ENCODE measurements at places on chromosomes 13 and 19. TPM values are rescaled to one million over a fixed set of nuclear protein-coding genes. Genes with fewer than 3 reads are reported as not detected.

GRCh38 chr19:29010276-29010675 lies 202.7 kb downstream of the UQCRFS1 start:
- H3K4me1 ChIP-seq: no peaks in the 10 kb centered on the region
- no peak overlapping the region for H3K4me3 ChIP-seq
- H3K27me3 ChIP-seq: no peaks in the 10 kb centered on the region
- H3K27ac ChIP-seq: no peak overlapping the region
- no peaks in the 10 kb centered on the region for H3K36me3 ChIP-seq

- H3K36me3 ChIP-seq: no peaks in the 10 kb centered on the region
- H3K4me3 ChIP-seq: no peak overlapping the region
- H3K27ac ChIP-seq: peak overlapping the region; percentile 50
- no peak for DNase-seq
- peaks cover 10% of the 10 kb centered on the region for H3K4me1 ChIP-seq
Observed at GRCh38 chr19:45409557-45409920, 3.1 kb downstream of the POLR1G start.

- DNase-seq: peak; percentile 29
- no peaks in the 10 kb centered on the region for H3K4me1 ChIP-seq
- H3K27me3 ChIP-seq: no peaks in the 10 kb centered on the region
- H3K27ac ChIP-seq: no peak overlapping the region
- no peak overlapping the region for H3K4me3 ChIP-seq
- no peaks in the 10 kb centered on the region for H3K36me3 ChIP-seq
Observed at GRCh38 chr13:74246487-74246886, 112.3 kb upstream of the KLF12 start.

SIGLEC8 gene
- total RNA-seq: 0.31 TPM

SUCLA2 gene
- 41.5 TPM for total RNA-seq

DNA sequence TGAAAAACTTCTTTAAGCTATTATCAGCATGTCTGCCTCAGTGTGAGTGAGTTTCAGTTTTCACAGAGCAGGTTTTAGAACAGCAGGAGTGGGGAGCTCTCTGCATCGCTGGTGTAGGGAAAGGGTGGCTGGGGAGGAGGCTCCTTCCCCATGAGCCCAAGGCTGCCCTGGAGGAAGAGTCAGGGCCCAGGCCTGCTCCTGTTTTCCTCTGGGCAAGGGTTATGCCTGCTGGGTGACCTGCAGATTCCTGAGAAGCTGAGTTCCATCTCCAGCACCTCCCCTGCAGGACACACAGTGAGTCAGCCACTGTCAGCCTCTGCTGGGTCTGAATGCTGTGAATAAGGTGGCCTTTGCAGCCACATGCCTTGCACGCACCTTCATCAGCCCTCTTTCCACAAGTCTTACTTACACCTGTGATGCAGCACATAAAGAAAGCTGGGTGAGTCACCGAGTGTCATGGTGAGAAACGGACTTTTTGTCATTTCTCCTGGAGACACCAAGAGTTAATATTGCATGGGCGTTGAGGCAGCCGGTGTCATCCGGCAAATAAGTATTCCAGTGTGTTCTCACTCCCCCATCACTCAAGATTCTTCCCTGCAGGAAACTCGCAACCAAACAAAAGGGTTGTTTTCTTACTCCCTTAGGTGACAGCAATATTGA lies 186.4 kb upstream of the KL start:
- H3K4me1 ChIP-seq: no peaks in the 10 kb centered on the region
- H3K36me3 ChIP-seq: no peaks in the 10 kb centered on the region
- no peak overlapping the region for H3K27ac ChIP-seq
- no peaks in the 10 kb centered on the region for H3K27me3 ChIP-seq
- no peak for DNase-seq

DNA sequence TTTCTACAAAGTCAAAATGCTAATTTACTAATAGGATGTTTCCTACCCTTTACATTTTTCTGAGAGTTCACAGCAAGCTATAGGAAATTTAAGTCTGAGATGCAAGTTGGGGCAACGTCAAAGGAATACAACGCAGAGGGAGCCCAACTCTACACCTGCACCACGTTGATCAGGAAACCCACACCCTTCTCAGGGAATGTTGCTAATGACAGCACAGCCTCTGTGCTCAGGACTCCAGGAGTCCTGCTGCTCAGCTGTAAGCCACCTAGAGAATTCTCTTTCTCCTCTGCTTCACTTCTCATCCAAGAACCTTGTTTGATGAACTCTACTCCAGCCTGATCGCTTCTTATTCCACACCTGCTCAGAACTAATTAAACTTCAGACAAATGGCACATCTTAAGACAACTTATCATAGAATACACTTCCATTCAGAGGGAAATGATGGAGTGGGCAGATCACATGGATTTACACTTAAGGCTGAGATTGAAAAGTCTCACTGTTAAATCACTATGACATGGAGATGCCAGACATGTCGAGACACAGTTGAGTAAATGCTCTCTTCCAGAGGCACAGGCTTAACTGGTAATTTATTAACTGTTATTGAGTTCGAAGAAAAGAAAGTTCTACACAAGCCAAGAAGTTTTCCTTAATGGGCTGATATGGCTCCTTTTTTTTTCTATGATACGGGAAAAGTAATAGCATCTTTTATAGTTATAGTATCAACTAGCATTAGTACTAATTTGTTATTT lies 811.6 kb upstream of the ARGLU1 start:
- H3K36me3 ChIP-seq: no peaks in the 10 kb centered on the region
- H3K4me3 ChIP-seq: no peak overlapping the region
- no peaks in the 10 kb centered on the region for H3K27me3 ChIP-seq
- no peaks in the 10 kb centered on the region for H3K4me1 ChIP-seq
- no peak for DNase-seq
- H3K27ac ChIP-seq: no peak overlapping the region

MBD3L1 gene
- 5.1 TPM for total RNA-seq

AMER2 gene
- total RNA-seq: 1.5 TPM

GRCh38 chr19:18261474-18261873 lies 12.8 kb downstream of the IQCN start:
- DNase-seq: no peak
- H3K4me3 ChIP-seq: no peak overlapping the region
- no peak overlapping the region for H3K27ac ChIP-seq

DNA sequence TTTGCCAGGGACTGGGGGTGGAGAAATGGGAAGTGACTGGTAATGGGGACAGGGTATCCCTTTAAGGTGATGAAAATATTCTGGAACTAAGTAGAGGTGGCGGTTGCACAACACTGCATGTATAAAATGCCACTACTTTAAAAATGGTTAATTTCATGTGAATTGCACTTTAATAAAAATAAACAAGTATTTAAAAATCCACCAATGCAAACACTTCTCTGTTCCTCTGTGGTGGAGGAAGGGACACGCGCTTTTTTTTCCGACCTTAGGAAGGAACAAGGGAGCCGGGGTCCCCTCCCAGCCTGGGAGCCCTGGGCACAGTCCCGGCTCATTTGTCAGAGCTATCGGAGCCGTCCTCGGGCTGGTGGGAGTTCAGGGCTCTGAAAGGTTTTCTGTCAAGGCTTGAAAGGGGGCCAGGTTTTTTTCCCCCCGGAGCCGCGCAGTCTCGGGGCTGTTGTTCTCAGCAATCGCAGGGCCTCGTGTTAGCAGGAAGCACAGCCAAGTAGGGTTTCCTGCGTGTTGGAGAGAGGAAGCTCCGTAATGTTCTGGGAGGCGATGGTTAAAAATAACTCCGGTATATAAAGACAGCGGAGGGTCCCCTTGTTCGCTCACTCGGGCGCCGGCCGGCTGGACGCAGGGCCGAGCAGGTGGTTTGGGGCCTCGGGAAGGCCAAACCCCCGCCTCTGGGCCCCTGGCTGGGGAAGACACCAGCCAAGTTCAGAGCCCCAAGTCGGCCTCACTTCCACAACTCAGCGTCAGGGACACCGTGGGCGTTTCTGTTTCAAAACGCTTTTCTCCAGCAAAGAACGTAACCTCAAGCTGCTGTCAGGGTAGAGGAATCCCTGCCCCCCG lies 41.2 kb upstream of the KLF2 start:
- H3K27ac ChIP-seq: peak overlapping the region; percentile 84
- no peak overlapping the region for H3K4me3 ChIP-seq
- no peaks in the 10 kb centered on the region for H3K27me3 ChIP-seq
- H3K36me3 ChIP-seq: no peaks in the 10 kb centered on the region

GPR183 gene
- 0.39 TPM for total RNA-seq

DNA sequence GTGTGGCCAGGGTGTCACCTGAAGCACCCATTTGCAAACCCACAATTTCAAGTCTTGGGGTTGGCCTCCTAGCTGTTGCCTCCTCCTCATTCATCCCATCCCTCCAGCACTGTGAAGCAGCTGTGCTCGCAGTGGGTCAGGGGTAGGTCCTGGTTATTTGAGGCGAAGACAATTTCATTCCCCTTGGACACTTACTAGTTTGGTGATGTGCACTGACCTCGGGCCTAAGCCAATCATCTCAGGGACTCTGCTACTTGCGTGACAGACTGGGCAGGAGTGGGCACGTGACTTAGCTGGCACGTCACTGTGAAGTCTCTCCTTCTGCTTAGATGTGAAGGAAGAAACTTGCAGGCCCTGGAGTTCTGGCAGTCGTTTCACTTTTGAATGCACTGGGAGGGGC lies 3.5 kb upstream of the ATP11A start:
- H3K36me3 ChIP-seq: no peaks in the 10 kb centered on the region
- DNase-seq: no peak
- peaks cover 9% of the 10 kb centered on the region for H3K4me1 ChIP-seq
- no peak overlapping the region for H3K4me3 ChIP-seq
- no peak overlapping the region for H3K27ac ChIP-seq

DNA sequence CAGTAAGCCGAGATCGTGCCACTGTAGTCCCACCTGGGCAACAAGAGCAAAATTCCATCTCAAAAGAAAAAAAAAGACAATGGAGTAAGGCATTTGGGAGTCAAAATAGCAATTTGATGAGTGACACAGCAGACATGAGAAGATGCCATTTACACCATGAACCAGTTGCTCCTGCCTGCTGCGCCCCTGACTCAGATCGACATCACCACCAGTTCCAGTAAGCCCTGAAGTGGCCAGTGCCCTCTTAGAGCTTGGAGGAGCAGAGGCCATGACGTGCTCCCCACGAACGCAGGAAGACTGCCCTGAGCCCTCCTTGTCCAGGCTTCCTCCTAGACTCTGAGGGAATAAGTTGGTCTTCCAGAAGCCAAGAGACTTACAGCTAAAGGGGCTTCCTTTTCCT lies 339.2 kb downstream of the MYO16 start:
- DNase-seq: no peak
- H3K27ac ChIP-seq: no peak overlapping the region
- H3K4me3 ChIP-seq: no peak overlapping the region

DNA sequence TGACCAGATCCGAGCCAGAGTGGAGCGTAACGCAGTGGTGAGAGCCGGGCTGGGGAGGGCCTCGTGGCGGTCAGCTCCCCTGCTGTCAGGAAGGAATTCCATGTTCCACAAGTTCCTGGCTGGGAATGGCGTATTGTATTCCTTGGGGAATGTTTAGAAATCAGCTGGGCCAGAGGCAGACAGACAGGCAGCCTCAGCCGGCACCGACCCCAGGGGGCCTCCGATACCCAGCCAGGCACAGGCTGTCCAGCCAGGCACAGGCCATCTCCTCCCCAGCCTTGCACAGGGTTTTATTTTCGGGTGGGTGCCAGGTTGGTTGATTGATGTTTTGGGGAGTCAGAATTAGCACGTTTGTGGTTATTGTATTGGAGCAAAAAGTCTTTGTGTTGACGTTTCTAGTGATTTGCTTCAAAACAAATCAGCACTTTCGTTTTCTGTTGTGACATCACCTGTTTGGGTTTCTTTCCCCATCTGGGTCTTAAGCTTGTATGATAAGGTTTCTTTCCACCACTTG lies 126.6 kb upstream of the MCF2L start:
- peaks cover 3% of the 10 kb centered on the region for H3K4me1 ChIP-seq
- no peaks in the 10 kb centered on the region for H3K27me3 ChIP-seq
- peak overlapping the region; percentile 33 for H3K27ac ChIP-seq

LIN7B gene
- total RNA-seq: 66.2 TPM

FBXO46 gene
- total RNA-seq: 22.4 TPM

DNA sequence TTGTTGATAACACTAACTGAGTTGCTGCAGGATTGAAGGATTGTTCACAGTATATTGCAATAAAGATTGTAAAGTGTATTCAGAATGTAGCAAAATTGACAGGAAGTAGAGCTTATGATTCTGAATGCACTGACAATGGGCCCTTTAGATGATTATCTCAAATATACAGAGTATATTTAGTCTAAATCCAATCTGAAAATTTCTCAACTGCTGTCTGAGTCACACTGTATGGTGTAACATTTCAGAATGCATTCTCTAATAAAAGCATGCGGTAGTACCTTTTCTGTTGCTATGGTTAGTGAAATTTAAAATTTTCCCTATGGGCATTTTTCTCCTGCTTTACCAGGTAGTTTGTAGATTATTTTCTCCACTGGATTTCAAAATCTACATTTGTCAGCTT lies 365.2 kb downstream of the PCDH17 start:
- no peaks in the 10 kb centered on the region for H3K36me3 ChIP-seq
- no peaks in the 10 kb centered on the region for H3K4me1 ChIP-seq
- H3K27ac ChIP-seq: no peak overlapping the region
- no peak for DNase-seq
- H3K4me3 ChIP-seq: no peak overlapping the region
- no peaks in the 10 kb centered on the region for H3K27me3 ChIP-seq

DNA sequence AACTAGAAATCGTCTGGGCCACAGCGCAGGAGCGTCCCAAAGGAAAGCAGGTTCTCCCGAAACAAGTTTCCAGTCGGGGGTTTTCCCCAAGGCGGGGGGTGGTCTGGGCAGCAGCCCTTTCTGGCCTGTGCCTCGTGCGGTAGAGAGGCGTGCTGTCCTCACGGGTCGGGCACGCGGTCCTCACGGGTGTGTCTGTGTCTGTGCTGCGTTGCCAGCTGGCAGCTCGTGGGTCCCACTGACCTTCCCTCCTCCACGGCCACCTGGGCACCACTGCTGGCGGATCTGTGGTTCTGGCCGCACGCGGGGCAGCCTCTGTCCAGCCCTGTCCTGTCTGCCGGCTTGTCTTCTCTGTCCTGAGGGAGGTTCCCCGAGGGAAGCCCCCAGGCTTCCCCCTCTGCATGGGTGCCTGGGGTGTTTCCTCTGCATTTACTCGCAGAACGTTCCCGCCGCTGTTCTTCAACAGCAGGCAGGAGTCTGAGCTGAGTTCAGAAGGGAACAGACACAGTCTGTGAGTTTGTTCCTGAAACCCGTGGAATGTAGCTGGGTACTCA lies 98.2 kb upstream of the MCF2L start:
- peaks cover 4% of the 10 kb centered on the region for H3K4me1 ChIP-seq
- no peaks in the 10 kb centered on the region for H3K36me3 ChIP-seq
- no peaks in the 10 kb centered on the region for H3K27me3 ChIP-seq

- DNase-seq: peak; percentile 40
- H3K27me3 ChIP-seq: no peaks in the 10 kb centered on the region
- H3K36me3 ChIP-seq: no peaks in the 10 kb centered on the region
- H3K4me3 ChIP-seq: peak overlapping the region; percentile 65
Observed at GRCh38 chr19:8609279-8610040, 1.1 kb downstream of the ADAMTS10 start.
